ENCODE measurements at places on chromosomes 3 and 15.

- DNase-seq = no peak
Observed at GRCh38 chr15:33654860-33655259, 313.4 kb upstream of the CHRM5 start.

GRCh38 chr3:139328356-139328755 lies 15.5 kb upstream of the MRPS22 start:
- no peak for DNase-seq

DNA sequence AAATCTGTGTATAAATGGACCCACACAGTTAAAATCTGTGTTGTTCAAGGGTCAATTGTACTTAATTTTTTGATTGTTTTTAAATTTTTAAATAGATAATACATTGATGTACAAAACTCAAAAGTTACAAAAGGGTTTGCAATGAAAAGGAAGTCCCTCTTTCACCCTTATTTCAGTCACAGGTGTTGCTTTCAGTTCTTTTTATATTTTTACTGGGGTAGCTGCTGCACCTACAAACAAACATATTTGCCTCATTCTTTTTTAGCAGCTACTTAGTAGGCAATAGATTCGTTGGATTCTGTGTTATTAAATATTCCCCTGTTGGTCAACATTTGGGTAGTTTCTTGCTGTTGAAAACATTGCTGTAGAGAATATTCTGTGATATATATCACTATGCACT lies 44.4 kb downstream of the PIAS1 start:
- no peak for DNase-seq

DNA sequence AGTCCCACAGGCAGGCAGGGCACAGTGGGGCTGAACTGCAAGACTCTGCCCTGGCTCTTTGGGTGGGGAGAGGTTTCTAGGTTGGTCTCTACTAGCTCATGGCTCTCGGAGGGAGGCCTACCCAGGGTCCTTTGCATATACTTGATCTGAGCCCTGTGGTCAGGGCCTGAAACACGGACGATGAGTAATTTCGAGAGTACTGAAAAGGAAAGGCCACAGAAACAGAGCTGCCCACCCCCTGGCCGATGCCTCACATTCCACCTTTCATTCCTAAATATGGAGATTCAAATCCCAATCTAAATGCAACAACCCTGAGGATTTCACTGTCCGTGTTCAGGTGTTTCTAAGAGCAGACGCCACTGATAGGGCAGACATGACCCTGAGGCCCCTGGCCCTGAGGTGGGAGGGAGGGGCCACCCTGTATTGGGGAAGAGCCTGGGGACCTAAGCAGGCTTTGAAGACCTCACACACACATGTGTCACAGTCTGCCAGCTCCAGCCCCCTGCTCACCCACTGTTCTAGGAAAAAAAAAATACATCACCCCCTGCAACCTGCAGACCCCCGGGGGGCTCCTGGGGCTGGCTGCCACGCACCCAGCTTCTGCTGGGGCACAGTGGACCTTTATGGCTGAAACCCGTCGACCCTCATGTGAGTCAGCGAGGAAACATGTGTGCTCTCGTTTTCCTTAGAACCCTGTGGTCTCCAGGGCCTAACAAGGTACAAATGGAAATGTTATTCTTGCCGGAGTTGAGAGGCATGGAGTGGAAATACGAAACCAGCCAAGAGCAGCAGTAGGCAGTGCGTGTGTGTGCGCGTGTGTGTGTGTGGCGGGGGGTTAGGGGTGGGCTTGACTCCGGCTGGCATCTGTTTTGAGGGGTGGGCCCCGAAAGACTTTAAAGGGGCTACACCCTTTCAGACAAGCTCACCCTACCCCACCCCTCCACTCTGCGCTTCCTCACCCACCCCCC lies 112.7 kb downstream of the CHSY1 start:
- no peak for DNase-seq

DNA sequence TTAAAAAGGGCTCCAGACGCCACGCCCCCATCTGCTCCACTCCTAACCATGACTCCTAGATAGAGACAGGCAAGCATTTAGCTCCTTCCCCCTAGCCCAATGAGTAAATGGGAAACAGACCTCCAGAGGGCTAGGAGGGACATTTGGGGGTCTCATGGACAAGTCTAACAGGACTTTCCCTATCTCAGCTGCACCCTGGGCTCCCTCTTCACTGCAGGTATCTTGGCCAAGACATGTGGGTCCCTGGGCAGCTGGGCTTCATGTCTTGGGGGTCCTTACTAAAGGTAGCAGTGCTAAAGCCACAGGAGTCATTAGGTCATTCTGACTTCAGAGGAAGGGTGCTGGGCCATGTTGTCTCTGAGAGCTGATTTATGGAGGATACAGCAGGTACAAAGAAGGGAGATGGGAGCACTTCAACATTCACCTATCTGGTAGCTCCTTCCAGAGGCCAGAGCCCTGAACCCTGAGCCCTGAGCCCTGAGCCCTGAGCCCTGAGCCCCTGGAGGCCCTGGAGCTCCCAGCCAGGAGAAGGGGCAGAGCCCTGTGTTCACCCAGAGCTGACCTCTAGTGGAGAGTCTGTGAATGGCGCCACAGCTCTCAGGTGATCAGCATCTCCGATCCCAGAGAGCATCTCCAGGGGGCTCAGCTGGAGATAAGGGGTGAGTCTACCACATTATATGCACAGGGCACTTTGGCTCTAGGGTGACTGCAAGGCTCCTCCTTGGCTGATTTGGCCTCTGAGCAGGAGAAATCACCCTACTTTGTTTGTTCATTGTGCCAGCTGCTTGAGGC lies 40.1 kb upstream of the EPHB1 start:
- peak; percentile 30 for DNase-seq

DNA sequence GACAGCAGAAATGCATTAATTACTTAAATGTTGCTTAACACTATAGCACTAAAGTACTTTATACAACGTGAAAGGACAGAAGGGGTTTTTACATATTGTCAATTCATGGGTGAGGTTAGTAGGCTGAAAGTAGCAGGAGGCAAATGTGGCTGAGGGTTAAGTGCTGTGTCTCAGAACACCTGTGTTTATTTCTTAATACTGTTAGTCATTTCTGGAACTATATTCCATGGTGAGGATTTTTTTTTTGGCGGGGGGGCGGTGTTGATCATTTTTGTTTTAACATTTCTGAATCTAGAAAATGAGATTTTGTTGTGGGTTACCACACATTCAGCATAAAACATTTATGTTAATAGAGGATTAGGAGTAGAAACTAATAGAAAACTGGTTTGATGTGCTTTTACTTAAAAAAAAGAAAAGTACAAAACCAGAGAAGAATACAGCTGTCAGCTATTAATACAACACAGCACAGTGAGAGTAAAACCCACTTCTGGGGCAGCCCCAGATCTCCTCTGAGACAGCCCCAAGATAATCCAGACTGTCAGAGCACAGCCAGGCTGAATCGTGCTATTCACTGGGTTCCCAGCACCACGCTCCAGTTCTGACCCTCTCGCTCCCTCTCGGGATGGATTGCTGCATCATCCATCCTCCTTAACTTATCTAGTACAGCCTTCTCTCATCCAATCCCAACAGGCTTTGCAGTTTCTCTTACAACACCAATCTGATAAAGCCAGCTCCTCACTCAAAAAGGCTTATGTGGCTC lies 307.7 kb downstream of the TUSC7 start:
- DNase-seq = no peak

DNA sequence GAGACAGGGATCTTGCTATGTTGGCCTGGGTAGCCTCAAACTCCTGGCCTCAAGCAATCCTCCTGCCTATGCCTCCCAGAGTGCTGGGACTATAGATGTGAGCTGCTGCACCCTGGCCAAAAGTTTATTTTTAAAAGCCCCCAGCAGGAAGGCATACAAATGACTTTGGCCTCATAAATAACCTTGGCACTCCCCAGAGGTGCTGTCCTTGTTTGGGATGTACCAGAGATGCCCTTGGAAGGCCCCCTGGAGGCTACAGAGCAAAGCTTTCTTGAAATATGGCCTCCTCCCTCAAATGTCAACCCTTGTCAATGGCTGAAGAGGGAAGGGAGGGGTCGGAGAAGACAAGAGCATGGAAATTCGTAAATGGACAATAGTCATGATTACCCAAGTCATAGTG lies 14.0 kb upstream of the RTP3 start:
- DNase-seq = no peak

DNA sequence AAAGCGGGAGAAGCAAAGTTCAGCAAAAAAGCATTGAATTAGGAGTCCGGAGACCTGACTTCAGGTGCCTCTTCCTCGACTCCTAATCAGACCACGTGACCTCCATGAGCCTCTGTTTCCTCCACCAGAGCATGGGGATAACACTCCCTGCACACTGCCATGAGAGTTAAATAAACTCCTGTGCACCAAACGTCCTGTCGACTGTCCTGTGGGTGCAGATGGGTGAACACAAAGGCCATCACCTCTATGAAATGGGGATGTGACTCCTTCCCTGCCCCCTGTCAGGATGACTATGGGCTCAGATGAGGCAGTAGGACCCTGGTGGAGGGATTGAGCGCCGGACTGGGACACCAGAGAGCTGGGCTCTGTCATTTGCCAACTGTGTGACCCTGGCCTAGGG lies 13.5 kb upstream of the TSPAN3 start:
- no peak for DNase-seq

DNA sequence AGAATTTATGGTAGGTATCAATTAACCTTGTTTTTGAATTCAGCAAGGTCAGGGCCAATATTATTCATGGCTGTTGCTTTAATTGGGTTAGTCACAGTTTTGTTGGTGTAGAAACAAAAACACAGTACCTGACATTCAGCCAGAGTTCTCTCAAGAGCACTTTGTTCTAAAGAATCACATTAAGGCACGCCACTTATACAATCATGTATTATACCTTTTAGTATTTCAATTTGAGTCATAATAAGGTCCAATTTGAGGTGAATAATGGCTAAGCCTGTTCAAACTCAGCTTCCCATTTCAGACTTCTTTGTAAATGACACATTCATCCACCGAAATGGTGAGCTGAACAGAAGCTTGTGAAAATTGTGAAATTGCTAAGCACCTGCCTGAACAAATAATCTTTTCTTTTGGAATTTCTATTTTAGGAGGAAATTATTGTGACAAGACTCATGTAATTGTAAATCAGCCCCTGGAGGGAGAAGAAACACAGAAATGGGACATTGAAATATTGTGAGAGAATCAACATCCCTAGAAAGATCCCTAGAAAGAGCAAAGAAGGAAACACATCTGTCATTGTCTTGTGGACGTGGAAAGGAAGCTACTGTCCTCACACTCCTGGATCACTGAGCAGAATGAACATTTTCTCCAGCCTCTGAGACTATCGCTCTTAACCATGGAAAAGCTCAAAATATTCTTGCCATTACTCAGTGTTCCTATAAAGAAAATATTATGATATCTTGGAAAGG lies 29.3 kb downstream of the RIOX2 start:
- no peak for DNase-seq

DNA sequence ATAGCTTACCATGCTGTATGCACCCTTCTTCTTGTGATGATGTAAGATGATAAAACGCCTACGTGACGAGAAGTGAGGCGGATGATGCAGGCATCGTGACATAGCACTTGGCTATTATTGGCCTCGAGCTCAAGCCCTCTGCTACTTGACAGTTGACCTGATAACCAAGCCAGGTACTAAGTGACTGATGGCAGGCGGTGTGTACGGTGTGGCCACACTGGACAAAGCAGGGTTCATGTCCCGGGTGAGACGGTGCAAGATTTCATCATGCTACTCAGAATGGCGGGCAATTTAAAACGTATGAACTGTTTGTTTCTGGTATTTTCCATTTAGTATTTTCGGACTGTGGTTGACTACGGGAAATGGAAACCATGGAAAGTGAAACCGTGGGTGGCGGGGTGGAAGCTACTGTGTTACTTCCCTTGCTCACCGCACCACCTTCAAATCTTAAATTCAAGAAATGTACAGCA lies 57.7 kb downstream of the SLC12A8 start:
- peak; percentile 46 for DNase-seq

GRCh38 chr15:76235186-76235826 lies 76.0 kb downstream of the ETFA start:
- DNase-seq = no peak

DNA sequence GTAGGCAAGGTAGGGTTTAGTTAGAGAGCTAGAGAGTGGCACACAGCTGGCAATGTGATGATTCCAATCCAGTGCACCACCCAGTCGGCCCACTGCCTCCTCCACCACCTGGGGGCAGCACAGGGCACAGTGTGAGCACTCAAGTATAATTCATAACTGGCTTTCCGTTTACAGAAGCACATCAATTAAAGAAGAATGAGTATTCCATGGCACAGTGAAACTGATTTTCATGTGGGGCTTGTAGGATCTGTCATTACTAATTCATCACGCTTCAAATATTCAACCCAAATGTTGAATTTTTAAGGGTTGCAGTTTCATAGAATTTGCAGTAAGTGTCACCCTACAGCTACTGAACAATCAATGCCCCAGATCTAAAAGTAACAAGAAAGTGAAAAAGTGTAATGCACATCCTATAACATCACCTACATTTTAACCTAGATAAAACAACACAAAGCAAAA lies 149.9 kb downstream of the IGSF11 start:
- DNase-seq = peak; percentile 68

- no peak for DNase-seq
Observed at GRCh38 chr15:45393851-45394250, 15.5 kb upstream of the GATM start.

DNA sequence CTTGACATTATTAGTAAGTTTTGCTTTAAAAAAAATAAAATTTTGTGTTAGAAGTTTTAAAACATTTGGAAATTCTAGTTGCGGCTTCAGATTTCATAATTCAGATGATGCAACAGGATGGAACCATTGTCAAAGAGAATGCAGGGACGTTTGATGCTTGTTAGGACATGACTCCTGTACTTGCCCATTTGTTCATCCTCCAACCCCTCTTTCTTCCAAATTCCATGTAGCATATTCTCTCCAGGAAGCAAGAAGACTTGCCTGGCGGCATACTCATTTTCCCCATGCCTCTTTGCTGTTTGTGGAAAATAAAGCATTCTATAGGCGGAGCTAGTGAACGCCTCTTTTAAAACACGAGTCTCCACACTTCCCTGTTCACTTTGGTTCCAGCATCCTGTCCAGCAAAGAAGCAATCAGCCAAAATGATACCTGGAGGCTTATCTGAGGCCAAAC lies at the start of gene CSTA:
Gene CSTA (plus strand): TSS at position 378 of the 453 bp plus-strand sequence. CDS start 45 bp downstream, at position 423.
- no peak for DNase-seq

- no peak for DNase-seq
Observed at GRCh38 chr15:58137686-58138085, 495 bp upstream of the AQP9 start.

DNA sequence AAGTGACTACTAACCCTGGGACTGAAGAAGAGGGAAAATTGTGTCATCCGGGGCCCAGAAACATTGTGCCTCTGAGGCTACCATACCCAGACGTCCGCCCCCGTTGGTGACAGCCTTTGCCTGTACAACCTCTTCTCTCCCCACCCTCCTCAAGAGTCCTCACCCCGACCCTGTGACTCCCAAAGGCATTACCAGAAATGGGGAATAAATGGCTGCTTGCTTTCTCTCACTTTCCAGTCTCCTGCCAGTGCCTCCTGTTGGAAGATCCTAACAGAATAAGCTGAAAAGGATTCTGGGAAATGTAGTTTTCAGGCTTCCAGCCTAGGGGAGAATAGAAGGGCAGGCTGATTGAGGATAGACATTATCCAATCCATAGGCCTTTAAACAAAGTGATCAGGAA lies 30.8 kb upstream of the SLC25A36 start:
- DNase-seq = no peak

DNA sequence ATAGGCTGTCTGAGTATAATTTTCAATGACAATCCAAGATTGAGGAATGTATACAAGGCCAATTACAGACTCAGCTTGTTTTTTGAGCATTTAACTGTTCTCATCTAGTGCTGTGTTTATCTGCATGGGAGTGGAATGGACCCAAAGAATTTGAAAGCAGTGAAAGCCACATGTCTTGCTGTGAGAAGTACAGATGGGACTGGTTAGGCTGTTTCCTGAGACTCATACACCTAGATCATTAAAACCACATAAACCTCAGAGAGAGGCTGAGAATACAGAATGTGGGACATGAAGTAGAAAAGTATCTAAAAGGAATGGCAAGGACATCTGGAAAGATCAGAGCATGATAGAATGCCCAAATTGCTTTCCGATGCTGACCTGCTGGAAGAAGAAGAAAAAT lies 224.6 kb downstream of the NLGN1 start:
- no peak for DNase-seq
